ENCODE measurements at places on chromosomes 1 and 21.

- peak; percentile 45 for DNase-seq
Measured at GRCh38 chr21:40120940-40121575, 253.8 kb downstream of the PCP4 start.

DNA sequence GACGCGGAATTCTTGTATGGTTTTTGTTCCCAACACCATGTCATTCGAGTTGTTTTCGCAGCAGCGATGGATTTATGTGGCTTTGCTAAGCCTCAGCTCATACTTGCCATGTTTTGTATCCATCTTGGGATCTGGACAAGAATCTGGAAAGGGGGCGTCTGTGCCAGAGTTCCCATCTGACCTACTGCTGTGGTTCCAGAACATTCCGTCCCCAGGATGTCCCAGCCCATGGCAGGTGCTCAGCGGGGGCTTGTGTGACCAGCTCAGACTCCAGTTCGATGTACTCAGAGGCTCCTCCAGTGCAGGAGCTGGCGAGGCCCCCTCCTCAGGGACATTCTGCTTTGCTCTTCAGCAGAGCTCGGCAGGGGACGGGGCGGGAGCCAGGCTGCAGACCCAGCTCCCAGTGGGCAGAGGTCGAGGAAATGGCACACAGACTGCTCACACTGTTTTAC, 24.0 kb upstream of the ADARB1 start:
- DNase-seq: no peak

DNA sequence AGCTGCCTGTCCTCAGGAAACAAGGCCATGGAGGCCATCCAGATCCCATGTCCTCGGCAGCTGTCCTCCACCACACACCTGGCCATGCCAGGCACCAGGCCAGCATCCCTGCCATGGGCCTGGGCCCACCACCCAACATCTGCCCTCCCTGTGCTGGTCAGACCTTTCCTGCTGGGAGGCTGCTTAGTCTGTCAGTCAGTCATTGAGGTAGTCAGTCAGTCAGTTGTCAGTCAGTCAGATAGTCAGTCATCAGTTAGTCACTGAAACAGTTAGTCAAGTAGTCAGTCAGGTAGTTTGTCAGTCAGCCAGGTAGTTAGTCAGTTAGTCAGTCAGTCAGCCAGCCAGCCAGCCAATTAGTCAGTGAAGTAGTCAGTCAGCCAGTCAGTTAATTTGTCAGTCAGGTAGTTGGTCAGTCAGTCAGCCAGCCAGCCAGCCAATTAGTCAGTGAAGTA, 17.2 kb downstream of the KRTAP10-1 start:
- DNase-seq: no peak

GRCh38 chr1:65066766-65067490, 81.1 kb upstream of the AK4 start:
- DNase-seq: peak; percentile 90

DNA sequence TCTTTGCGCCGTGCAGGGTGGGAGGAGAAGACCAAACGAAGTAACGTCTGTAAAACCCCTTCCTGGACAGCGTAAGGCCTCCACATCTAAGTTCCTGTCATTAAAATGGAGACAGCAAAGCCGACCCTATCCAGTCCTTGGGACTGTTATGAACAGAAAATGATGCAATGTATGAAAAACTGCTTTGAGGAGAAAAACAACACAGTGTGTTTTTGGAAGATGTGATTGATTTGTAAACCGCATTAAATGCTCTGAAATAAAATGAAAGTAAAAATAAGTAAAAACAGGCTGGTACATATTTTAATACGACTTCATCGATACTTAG, 827 bp upstream of the URB1 start:
- no peak for DNase-seq

- no peak for DNase-seq
Measured at GRCh38 chr1:87004857-87005256, 90.4 kb downstream of the HS2ST1 start.

- DNase-seq: peak; percentile 61
Measured at GRCh38 chr1:2459757-2460156, 16.3 kb upstream of the PLCH2 start.

DNA sequence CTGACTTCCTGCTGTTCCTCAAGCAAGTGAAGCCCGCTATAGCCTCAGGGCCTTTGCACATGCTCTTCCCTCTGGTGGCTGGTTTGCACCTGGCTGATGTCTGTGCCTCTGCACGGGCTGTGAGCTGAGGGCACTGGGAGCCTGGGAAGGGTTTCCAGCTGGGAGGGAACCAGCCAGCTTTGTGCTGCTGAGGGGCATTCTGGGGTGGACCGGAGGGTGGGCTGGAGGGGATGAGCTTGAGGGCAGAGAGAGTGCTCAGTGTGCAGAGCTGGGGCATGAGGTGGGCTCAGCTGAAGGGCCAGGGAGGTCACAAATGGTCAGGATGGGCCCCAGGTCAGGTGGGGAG, 305.7 kb downstream of the MATN1 start:
- DNase-seq: no peak

DNA sequence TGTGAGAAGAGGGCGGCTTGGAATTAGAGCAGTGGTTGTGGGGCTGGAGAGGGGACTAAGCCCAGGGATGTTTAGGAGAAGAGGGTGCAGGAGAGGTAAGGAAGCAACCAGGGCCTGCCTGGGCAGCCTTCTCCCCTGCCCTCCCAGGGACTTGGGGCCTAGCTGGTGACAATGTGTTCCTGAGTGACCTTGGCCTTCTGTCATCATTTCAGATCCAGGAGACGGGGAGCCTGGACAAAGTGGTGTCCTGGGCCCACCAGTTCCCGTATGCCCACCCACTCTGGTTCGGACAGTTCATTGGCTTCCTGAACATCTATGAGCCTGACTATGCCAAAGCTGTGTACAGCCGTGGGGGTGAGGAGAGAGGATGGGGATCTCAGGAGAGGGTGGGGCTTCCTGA, 11.8 kb downstream of the CYP4B1 start:
- no peak for DNase-seq

DNA sequence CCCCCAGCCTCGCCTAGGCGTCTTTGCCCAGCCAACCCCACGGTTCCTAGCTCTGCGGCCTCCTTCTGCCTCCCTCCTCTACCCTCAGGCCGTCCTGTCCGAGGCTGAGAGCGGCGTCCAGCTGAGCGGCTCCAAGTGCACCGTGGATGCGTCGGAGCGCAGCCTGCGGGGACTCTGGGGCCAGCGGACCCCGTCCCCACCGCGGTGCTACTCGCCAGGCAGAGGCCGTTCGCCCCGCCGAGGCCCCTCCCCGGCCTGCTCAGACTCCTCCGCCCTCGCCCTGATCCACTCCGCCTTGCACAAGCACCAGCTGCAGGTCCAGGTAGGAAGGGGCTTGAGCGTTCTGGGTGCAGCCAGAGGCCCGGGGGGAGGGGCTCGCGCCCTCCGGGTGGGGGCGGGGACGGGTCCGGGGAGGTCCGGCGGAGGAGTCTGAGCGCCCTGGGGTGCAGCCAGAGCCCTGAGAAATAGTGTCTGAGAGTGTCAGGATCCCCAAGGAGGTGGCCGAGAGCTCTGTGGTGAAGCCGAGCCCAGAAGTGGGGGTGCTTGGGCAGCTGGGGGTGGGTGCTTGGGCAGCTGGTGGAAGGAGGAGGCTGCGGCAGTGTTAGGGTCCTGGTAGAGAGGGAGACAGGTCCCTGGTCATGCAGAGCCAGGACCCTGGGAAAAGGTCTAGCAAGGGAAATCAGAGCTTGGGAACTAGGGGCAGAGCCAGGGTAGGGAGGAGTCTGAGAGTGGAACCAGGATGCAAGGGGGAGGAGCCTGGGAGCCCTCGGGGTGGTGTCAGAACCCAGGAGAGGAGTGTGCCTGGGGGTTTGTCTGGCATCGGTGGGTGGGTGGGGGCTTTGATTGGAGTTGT, 3.2 kb upstream of the NBPF3 start:
- DNase-seq: peak; percentile 22

GRCh38 chr21:14414932-14415508, 32.1 kb upstream of the HSPA13 start:
- no peak for DNase-seq

DNA sequence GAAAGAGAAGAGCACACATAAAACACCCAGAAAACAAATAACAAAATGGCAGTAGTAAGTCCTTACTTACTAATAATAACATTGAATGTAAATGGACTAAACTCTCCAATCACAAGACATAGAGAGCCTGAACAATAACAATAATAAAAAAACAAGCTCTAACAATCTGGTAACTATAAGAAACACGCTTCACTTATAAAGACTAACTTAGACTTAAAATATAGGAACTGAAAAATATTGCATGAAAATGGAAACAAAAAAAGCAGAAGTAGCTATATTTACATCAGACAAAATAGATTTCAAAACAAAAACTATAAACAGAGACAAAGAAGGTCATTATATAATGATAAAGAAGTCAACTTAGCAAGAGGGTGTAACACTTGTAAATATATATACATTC, 83.1 kb upstream of the LYPLAL1 start:
- DNase-seq: no peak

DNA sequence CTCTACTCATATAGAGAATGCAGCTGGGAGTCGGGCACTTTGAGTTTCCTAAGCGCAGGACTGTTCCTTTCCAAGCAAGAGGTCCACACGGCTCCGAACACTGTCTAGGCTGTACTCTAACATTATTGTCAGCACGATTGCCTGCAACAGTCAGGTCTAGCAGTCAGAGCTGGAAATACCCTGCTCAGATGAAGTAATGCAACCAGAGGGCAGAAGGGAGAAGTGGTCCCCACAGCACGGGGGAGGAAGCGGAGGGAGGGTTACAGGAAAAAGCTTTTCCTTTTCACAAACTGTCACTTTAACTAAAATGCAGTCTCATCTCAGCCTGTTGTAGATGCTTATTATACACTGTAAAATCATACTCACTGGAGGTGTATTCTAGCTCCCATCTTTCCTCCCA, 98.9 kb upstream of the SLC44A3 start:
- peak; percentile 15 for DNase-seq

GRCh38 chr1:170305777-170306512, 160.2 kb downstream of the NTMT2 start:
- DNase-seq: no peak

DNA sequence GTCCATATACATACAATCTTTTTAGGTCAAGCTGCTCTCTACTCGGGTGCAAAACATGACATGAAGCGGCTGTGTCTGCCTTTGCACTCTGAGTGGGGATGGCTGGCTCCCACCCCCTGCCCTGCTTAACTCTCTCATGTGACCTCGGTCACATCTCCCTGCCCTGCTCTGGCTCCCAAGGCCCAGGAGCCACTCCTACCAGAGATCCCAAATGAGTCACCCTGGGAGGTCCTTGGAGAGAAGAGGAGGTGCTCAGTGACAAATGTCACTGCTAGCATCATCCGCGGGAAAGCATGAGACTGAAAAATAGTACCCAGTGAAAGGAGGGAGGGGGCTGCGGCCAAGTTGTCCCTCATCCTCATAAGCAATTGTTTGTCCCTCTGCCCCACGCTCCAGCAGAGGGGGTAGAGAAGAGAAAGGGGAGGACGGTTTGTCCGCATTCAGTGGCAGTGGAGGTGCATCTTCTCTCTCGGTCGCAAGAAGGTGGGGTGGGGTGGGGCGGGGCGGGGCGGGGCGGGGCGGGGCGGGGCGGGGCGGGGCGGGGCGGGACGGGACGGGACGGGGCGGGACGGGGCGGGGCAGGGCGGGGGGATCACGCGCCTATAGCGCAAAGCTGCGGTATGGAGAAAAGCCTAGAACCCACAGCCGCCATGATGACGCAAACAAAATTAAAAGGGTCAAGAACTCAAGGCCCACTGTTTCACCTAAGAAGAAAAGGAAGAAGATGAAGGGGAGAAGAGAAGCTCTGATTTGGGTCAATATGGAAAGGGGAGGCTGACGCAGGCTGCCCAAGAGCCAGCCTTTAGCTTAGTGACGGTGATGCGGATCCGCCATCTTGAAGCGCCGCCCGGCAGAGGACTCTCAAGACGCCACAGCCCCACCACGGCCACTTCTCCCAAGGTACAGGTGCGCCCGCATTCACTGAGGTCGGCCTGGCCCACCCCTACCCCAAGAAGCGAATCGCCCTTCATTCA, 66.2 kb downstream of the CD46 start:
- no peak for DNase-seq

DNA sequence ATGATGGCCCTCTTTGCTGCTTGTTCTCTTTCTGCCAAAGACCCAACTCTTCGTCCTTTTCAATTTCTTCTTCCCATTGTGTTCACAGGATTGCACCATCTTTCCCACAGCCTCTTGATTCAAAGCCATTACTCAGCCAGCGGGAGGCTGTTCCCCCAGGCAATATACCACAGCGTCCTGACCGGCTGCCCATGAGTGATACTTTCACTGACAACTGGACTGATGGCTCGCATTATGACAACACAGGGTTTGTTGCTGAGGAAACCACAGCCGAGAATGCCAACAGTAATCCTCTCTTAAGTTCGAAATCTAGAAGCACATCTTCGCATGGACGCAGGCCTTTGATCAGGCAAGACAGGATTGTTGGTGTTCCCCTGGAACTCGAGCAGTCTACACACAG, 167.4 kb downstream of the LRRC40 start:
- DNase-seq: no peak

- DNase-seq: peak; percentile 8
Measured at GRCh38 chr1:100719490-100719889, at the start of gene VCAM1. VCAM1 (plus strand) TSS chr1:100719742; CDS start chr1:100719861, 119 bp downstream.

- no peak for DNase-seq
Measured at GRCh38 chr1:24732186-24732885, 12.9 kb upstream of the CLIC4 start.

- no peak for DNase-seq
Measured at GRCh38 chr1:23400324-23401114, 24.0 kb downstream of the TCEA3 start.

DNA sequence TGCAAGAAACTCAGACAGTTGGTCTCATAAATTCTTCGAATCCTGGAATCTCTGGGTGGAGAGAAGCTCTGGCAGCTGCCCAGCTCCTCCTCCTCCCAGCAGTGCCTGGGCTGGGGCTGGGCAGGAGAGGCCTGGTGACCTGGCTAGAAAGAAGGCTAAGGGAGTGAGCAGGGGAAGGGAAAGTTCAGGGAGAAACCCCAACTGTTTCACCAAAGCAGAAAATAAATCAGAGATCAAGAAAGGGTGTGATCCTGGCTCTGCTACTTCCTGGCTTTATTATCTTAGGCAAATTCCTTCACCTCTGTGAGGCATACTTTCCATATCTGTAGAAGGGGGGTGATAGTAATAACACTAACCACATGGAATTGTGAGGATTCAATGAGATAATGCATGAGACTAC, 8.8 kb upstream of the COL16A1 start:
- DNase-seq: no peak

DNA sequence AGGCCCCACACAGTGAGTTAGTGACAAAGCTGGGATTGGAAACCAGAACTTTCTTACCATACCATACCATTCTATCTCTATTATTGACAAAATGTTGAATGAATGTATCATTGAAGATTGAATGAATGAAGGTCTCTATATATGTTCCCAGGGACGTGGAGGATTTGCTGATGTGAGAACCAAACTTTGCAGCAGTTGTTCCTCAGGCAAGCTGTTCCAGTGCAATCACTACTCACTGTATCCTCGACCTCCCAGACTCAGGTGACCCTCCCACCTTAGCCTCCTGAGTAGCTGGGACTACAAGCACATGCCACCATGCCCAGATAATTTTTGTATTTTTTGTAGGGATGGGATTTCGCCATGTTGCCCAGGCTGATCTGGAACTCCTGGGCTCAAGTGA, 11.6 kb upstream of the LIN28A start:
- no peak for DNase-seq

GRCh38 chr1:91545506-91546300, 45.1 kb downstream of the CDC7 start:
- no peak for DNase-seq

DNA sequence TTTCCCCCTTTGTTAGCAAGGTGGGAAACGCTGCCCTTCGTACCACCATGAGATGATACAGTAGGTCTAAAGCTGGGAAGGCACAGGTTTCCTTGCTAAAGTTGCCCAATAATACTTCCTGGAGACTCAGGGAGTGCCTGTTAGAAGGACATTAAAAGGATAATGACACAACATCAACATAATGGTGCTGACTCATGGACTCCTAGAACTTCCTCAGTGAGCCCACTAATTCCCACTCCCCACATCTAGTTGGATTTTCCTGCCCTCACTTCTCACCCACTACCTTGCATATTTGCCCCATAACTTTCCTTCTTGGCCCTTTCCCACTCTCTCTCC, 17.5 kb downstream of the CFAP45 start:
- DNase-seq: no peak
